ENCODE measurements at places on chromosomes 2 and 18.

DNA sequence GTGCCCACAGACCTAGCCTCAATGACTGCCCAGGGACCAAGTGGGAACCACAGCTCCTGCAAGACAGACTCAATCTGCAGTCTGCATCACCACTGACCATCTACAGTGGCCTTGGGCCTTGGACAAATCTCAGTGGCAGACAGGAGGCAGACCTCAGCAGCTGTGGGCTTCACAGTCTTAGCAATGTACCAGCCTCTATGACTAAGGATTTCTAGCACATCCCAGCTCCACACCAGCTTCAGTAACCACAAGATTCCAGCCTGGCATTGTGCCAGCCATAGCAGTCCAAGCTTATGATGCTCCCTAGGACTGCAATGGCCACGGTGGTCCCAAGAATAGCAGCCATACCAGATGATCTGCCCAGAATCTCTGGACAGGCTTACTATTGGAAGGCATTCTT, 19.6 kb upstream of the WDR75 start:
- DNase-seq, result peak; percentile 85

GRCh38 chr2:9800639-9800974, 42.7 kb upstream of the TAF1B start:
- no peak for DNase-seq

DNA sequence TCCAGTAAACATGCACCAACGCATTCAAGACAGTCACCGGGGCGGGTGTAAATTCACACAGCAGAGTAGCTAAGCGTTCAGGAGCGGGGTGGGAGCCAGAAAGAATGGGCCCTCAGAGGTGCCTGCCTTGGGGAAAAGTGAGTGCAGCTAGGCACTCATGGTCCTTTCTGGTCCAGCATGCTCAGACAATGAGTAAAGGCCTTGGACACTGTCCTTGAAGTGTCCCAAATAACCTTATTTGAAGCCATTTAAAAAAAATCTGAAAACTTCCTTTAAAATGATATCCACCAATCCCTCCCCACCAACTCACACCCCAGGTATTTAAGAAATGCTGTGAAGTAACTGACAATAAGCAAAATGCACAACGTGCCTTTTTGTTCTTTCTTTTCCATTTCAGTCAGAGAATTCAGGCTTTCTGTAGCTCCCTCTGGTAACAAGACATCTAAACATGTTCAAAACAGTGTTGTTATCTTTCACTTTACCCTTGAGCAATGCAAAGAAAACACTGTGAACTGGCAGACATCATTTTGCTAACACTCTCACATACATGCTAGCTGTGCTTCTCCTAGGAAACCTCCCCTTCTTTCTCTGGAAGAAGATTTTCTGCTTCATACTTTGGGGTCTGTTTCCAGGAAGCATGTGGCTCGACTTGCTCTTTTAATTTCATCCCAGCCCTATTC, 445.1 kb upstream of the SPRED2 start:
- peak; percentile 51 for DNase-seq

- peak; percentile 98 for DNase-seq
These were observed 139.8 kb downstream of the ZFP36L2 start for GRCh38 chr2:43086451-43087221.

Data from HT1080 (cell line).